ENCODE measurements at places on chromosomes 5 and 9.

- no peak for DNase-seq
These were observed 22.8 kb upstream of the GHR start for GRCh38 chr5:42400474-42400873.

- DNase-seq = peak; percentile 67
These were observed 23.3 kb downstream of the MCTP1 start for GRCh38 chr5:95261437-95262175.

GRCh38 chr9:105969636-105970035 lies 275.3 kb downstream of the TMEM38B start:
- no peak for DNase-seq

DNA sequence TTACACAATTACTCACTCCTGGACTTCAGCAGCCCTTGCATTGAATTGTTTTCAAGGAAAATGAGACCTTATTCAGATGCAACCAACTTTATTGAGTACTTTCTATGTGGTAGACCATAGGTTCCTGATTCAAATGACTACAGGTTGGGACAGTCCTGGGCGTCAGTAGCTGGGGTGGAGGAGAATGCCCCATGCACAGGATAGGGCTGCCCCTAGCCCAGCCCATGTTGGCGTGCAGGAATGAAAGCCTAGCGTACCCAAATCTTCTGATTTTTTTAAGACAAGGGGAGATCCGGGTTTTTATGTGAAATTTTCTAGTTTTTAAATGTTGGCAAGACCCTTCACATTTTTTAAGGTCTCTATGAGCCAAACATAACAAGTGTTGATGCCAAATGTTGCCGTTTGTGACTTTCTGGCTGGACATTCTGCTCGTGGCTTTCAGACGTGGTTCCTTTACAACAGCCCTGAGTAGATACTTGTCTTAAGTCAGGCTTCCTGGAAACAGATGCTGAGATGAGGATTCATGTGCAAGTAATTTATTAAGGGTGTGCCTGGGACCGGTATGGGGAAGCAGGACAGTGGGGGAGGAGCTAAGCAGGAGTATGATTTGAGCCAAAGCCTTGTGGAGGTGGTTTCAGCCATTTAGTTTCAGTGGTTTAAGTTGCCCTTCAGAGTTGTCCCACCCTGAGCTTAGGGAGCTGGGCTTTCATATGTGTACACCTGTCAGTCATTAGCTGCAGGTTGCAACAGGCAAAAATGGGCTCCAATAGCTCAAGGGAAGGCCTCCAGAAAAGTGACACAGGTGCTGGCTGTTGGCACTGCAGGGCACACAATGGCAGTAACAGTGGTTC lies 154.1 kb downstream of the NTRK2 start:
- no peak for DNase-seq

GRCh38 chr5:100860407-100860806 lies 42.7 kb downstream of the ST8SIA4 start:
- no peak for DNase-seq

GRCh38 chr9:136910901-136911245 lies 24.6 kb downstream of the TRAF2 start:
- no peak for DNase-seq

- DNase-seq = no peak
These were observed 165.8 kb upstream of the ANKH start for GRCh38 chr5:15037247-15037908.

DNA sequence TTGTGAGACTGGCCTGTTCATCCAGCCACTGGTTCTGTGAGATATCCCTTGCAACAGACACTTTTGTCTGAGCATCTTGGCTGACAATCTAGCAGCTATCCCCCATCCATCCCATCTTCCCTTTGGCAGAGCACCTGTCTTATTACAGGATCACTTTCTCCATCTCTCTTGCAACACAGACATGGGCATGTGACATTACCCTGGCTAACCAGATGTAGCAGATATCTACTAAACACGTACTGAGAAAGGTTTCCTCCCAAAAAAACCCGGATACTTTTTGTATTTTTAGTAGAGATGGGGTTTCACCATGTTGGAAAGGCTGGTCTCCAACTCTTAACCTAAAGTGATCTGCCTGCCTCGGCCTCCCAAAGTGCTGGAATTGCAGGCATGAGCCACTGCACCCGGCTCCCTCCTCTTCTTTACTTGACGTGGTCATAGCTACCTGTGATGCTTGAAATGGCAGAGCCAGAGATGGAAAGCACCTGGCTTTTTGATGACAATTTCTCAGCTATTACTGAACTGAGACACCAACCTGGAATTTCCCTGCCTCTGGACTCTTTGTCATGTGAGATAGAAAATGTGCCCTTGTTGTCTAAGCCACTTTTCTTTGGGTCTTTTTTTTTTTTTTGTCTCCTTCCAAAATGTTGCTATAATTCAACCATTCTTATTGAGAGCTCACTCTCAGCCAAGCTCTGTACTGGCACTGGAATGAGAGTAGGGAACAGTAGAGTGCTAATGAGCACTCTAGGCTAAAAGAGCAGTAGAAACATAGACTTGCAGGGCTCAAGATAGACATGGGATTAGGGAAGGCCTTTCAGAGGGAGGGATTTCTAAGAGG lies 32.6 kb downstream of the FNBP1 start:
- peak; percentile 22 for DNase-seq

DNA sequence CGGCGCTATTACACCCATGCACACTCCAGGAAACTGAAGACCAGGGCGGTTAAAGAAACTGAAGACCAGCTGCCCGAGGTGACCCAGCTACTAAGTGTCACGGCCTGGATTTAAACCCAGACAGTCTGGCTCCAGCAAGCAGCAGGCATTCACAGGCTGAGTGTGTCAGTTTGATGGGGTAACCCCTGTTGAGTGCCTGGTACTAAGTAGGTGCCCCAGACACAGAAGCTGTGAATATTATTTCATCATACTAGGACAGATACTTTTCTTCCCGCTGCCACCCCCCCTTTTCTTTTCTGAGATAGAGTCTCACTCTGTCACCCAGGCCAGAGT lies 7.3 kb downstream of the ENG start:
- DNase-seq = no peak
